Endothelial cell of umbilical vein (primary cell): ENCODE measurements at places on chromosomes 7 and 10. TPM values are rescaled to one million over a fixed set of nuclear protein-coding genes. Genes with fewer than 3 reads are reported as not detected.

The KEL gene
- 0.23 and 1.2 TPM in 2 replicates for total RNA-seq

The PRKAR1B gene
- 24.0 and 29.2 TPM in 2 replicates for total RNA-seq

The C10orf71 gene
- not detected in 2 replicates for total RNA-seq

The LRRC18 gene
- total RNA-seq, result not detected in 2 replicates

The IGFBP1 gene
- 2.3 and 4.0 TPM in 2 replicates for total RNA-seq

The CAMK1D gene
- 1.1 and 4.2 TPM in 2 replicates for total RNA-seq

The COL1A2 gene
- 5.6 and 40.8 TPM in 2 replicates for total RNA-seq

The ASB10 gene
- not detected in 2 replicates for total RNA-seq

DNA sequence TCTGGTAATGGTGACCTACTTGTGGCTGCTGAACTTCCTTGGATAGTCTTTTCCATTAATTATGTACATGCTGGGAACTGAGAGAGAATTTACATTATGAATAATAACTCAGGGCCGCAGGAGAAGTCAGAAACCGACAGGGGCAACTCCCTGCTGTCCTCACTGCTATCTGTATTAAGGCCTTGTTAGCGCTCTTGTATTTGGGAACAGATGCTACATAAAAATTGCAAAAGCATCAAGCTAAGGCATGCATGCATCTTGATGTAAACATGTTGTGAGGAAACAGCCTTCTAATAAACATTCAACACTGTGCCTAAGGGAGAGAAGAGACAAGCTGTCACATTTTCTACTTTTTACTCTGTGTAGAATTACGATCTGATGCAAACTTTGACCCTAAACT, 158.4 kb downstream of the PARD3 start:
- no peak for DNase-seq

DNA sequence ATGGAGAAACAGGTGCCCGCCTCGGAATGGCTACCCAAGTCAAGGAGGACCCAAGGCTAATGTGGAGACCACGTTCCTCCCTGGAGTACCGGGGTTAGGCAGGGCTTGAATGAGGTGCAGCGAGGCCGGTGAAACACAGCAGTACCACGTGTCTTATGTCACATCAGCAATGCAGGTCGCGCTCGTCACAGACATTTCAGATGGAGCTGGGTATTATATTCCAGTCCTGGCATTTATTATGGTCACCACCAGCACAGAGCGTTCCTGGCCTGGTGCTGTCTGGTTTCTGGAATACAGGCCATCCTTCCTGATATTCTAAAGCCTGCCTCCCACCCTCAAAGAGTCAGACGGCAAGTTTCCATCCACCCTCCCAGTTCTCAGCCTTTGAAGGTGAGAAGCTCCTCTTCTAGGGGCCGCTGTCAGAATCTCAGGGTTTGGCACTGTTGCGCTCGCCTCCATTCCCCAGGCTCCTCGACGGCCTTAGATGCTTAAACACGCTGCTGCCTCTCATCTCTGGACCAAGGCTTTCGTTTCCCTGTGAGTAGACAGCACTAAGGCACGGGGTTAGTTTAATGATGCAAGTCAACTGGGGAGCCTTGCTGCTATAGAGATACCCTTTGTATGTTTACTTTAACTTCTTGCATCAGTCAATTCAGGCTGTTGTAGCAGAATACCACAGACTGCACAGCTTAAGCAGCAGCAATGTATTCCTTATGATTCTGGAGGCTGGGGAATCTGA, 377.6 kb downstream of the DPP6 start:
- no peak for DNase-seq

- no peak for DNase-seq
Measured at GRCh38 chr10:118672766-118673715, 77.6 kb upstream of the PRLHR start.

DNA sequence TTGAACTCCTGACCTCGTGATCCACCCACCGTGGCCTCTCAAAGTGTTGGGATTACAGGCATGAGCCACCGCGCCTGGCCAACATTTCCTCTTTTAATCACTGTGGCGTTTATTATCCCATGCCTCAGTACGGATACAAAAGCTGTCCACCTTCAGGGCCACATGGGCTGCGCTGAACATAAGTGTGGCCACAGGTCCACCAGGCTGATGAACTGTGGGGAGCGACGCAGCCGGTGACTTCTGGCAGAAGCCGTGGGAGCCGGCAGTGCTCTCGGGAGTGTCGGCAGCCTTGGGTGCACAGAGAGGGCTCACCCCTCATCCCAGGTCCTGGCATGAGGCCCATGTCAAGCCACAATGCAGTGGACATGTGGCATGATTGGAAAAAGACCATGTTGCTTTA, 223.6 kb downstream of the TNS3 start:
- no peak for DNase-seq

DNA sequence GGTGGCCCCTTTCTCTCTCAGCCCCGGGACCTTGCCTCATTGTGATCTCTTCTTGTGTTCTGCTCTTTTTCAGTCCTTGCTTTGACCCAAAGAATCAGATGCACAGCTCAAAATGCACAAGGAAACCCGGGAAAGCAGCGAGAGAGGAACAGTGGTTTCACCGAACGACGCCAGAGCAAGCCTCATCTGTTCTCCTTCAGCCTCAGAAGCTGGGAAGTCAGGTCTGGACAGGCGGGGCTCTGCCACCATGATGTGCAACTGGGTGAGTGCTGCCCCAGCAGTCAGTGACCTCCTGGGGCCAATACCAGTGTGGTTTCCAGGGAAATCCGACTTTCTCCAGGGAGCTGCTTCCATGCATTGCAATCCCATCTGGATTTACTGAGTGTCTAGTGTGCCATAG, 133.4 kb downstream of the PRKCQ start:
- DNase-seq, result no peak

- DNase-seq, result no peak
Measured at GRCh38 chr7:36261019-36261754, 108.1 kb downstream of the EEPD1 start.

DNA sequence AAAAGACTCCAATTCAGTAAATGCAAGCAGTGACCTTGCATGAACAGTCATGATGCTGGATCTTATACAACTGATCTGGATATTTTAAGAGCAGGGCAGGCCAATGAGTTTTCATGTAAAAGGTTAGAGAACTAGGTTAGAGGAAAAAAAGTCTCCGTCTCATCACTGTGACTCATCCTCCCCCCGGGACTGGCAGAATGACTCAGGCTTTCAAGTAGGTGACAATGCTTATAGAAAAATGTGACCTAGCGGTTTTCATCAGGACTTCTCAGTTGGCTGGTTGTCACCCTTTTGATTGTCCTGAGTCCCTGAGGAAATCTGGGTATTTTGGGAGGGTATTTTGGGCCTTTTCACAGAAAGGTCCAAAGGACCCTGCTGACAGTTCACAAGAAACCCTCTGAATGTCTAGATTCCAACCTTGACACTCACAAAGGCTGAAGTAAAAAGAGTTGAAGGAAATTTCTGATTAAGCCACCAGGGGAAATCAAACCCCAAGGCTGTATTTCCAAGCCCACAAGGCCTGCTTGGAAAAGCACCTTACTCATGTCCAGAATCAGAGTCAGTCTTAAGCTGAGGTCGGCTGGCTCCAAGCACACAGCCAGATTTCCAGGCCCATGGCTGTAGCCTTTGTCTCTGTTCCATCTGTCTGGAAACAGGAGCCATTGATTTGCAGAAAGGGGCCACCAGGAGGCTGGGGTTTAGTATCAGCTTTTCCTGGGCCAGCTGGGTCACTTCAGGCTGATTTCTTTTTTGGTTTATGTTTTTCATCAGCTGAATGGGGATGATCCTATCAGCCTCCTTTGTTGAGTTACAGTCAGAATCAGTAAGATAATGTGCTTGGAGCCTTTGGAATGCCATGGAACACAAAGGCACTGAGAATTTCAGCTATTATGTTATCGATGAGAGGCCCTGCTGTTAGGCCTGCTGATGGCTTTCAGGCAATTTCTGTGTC, 226.4 kb upstream of the HABP2 start:
- peak; percentile 42 for DNase-seq

GRCh38 chr7:27161214-27161720, 4.1 kb downstream of the HOXA9 start:
- DNase-seq, result no peak

- DNase-seq, result no peak
Measured at GRCh38 chr7:30323006-30323355, 38.6 kb downstream of the ZNRF2 start.

GRCh38 chr7:2632733-2633537, 1.1 kb downstream of the TTYH3 start:
- DNase-seq, result peak; percentile 61

DNA sequence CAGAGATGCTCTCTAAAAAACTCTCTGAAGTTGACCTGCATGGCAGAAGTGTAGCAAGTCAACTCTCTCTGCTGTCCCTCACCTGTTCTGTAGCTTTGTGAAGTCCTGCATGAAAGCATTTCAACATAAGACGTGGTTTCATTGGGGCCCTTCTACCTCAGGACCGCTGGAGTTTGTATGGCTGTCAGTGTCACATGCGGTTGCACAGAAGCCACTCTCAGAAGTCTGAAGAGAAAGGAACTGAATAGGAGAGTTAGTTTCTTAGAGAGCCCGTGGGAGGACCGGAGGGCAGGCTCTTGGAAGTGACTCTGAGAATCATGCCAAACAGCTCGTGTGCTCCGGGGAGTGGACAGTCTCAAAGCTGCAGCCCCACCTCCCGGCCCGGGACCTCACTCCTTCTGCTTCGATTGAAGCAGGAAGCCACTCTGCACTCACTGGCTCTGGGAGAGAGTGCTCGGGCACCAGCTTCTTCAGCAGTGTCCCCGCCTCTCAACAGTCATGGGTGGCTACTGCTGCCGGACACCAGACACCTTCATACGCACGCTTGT, 486.7 kb downstream of the SDK1 start:
- no peak for DNase-seq

DNA sequence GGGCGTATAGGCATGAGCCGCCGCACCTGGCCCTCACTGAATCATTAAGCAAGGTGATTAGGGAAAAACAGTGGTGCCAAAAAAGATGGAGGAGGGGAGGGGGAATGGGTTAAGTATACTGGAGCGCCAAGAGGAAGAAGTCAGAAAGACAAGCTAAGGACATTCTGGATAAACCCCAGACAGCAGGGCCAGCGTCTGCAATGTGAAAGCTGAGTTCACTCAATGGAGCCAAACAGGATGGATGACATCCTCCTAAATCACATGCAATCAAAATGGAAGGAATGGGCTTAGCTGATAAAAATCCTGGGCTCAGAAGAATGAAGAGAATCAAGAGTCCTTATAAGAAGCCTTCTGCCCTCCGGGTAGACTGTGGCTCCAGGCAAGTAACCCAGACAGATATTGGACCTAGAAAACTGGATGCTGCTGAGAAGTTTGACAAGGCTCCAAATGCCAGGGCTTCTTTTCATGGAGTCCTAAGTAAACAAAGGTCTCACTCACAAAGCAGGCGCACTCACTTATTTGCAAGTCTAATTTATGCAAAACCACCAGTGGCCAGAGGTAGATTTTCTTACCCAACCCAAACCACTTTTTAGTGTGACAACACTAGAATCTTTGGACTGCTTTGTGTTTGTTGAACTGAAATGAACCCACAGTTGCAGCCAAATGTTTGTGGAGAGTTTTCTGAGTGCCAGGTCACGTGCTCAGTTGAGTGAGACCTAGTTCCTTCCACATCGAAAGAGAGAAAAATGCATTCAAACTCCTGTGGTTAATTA, 519.1 kb upstream of the AUTS2 start:
- no peak for DNase-seq

DNA sequence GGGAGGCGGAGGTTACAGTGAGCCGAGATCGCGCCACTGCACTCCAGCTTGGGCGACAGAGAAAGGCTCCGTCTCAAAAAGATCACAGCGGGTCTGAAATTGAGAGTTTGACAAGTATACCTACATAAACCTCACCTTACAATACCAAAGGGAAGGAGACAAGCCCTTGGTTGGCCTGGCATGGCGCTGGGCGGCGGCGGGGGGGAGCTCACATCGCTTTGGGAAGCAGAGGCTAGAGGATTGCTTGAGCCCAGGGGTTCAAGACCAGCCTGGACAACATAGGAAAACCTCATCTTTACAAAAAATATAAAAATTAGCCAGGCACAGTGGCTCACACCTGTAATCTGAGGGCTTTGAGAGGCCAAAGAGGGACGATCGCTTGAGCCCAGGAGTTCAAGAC, 1.1 kb upstream of the ARPC1A start:
- no peak for DNase-seq

DNA sequence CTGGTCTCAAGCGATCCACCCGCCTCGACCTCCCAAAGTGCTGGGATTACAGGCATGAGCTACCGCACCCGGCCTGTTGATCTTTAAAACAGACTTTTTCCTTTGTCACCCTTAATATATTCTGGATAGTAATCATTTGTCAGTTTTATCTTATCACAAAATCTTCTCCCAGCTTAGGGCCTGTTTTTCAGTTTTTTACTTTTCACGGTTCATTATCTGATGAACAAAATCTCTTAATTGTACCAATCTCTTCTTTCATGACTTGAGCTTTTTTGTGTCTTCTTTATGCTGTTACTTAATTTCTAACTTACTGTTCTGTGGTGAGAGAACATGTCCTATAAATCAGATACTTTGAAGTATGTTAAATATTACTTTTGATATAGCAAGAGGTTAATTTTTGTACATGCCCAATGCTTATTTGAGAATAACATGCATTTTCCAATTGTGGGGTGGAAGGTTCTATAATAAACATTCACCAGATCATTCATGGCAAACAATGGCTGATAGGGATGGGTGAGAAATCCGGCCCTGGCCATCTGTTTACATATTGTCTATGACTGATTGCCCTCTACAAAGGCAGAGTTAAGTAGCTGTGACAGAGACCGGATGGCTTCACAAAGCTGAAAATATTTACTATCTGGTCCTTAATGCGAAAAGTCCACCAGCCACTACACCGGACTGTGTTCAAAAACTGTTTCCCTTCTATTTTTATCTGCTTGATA, 5.3 kb downstream of the PAPOLB start:
- DNase-seq, result no peak
